ENCODE measurements at places on chromosomes 7 and 10.

DNA sequence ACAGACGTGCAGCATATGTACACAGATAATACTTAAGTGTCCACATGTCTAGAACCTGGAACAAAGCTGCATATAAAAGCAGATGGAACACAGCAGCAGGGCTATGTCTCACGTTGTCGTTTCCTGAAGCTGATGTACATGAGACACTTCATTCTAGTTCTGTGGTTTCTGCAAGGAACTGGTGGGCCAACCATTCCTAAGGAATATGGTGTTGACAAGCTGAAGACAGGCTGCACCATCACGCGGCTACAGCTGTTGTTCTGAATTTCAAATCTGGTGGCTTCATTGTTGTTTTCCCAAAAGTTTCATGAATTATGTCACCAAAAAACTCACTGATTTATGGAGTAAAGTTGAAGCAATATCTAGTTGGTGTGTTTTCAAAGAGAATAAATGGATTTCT lies 33.7 kb downstream of the PRKAG2 start:
- no peak for DNase-seq

- DNase-seq, result peak; percentile 18
These were observed 1.5 kb downstream of the IPMK start for GRCh38 chr10:58266003-58266825.

- no peak for DNase-seq
These were observed 15.4 kb downstream of the SLC25A28 start for GRCh38 chr10:99604862-99605261.

DNA sequence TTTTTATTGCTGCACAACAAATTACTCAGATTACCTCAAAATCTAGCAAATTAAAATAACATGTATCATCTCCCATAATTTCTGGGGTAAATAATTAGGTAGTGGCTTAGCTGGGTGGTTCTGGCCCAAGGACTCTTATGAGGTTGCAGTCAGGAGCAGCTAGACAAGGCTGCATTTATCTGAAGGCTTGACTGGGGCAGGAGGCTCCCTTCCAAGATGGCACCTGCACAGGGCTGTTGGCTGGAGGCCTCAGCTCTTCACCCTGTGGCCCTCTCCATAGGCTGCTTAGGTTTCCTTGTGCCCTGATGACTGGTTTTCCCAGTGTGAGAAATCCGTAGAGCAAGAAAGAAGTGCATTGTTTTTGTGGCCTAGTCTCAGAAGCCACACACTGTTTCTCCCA lies 34.7 kb upstream of the ELFN1 start:
- DNase-seq, result no peak

GRCh38 chr7:2517026-2517425 lies 2.5 kb upstream of the LFNG start:
- peak; percentile 94 for DNase-seq

DNA sequence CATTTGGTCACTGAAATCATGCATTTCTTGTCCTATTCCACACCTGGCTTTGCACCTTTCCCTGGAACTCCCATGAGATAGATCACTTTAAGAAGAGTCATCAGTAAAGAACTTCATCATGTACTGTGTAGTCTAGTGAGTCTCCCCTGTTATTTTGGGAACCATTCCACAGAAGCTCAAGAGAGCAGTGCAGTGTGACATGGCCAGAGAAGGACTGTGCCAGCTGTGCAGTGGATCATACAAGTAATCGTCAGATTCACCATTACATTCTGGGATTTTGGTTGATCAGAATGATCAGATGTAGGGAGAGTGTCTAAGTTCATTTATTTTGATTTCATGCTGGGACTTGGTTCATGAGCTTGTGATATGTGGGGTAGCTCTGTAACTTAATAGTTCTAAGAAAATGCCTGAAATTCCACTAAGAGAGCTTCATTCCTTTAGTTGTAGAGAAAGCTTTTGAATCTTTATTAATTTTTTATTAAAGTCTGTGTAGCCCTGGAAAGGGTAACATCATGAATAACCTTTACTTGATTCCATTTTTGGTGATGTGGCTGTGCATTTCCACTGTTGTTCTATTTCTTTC lies 166.8 kb downstream of the SUGCT start:
- DNase-seq, result peak; percentile 31

- no peak for DNase-seq
These were observed 12.5 kb downstream of the NPVF start for GRCh38 chr7:25215694-25216335.

GRCh38 chr7:120064565-120064964 lies 208.4 kb upstream of the KCND2 start:
- no peak for DNase-seq

GRCh38 chr7:130084037-130084875 lies 13.9 kb downstream of the KLHDC10 start:
- DNase-seq, result no peak

DNA sequence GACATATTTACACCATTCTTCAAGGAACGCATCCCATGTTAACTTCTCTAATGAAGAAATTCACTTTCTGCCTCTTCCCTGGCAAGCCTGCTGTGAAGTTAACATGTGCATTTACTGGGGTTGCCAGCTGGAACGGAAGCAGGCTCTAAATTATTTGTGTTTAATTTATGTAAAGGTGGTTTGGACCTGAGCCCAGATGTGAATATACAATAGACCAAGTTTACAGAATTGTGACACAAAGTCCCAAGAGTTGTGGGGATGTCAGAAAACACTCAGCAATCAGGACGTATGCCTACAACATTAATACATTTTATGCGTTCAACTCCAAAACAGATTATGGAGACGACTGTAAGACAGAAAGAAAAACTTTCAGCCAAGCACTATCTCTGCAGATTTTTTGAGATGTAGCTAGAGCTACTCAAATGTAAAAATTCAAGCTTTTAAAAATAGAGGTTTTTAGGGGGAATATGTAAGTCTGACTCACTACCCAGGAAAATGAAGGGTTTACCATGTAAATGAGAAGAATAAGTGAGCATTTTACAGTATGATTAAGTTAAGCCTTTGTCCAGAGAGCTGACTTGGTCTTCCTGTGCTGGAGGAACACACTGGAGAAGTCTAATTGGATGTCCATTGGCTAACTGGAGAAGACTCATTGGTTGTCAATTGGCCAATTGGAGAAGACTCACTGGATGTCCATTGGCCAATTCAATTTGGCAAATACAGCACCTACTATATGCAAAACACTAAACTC lies 19.5 kb downstream of the NRP1 start:
- no peak for DNase-seq

- DNase-seq, result peak; percentile 96
These were observed 107.2 kb upstream of the LYZL2 start for GRCh38 chr10:30736685-30737232.

GRCh38 chr7:44223362-44224079 lies 22.7 kb downstream of the YKT6 start:
- DNase-seq, result no peak
